Renal cortex interstitium (tissue), 15 donors: ENCODE measurements at places on chromosomes 16 and 17.

- DNase-seq, result no peak
These were observed 10.2 kb downstream of the KATNB1 start for GRCh38 chr16:57745768-57746167.

DNA sequence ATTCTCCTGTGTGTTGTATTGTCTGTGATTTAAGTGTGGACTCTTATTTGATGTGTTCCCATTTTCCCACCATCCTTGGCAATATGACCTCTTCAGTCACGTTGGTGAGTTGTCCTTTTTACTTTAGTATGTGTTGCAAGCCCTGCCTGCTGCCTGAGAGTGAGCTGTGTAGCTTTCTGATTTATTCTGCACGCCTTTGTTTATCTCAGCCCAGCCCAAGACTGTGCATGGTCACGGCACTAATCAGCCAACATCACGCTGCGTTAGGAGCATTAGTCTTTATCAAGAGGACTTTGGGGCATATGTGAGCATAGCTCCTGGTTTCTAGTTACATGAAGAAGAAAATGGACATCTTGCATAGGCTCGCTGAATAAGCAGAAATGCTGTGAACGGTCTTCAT is 6.0 kb downstream of the TOM1L1 start:
- no peak for DNase-seq

DNA sequence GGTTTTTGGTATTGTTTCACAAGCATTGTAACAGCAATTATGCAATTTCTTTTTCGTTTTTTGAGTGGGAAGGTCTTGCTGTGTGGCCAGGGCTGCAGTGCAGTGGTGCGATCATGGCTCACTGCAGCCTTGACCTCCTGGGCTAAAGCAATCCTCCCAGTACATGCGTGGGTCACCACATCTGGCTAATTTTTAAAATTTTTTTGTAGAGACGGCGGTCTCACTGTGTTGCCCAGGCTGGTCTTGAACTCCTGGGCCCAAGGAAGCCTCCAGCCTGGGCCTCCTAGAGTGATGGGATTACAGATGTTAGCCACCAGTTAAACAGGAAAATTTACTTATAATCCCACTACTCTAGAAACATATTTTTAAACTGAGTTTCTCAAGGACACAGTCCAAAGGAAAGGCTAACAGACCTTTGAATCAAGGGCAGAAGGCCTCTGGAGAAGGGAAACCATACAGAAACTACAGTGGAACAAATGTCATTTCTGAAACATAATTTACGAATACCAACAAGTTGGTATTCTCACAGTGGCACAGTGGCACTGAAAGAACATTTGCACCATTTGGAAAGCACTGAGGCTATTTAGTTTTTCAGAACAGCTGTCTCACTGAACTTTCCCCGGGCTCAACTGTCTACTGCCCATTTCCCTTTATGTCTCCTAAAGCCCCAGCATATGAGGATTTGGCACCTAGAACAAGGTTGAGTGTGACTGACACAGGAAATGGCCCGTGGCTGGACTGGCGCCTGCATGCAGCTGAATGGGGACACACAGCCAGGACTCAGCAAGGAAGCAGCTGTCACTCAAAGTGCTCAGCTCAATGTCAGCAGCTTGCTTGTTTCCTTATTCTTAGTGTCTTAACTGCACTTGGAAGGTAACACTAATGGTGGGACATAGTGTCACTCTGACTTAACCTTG is 2.8 kb upstream of the PRKAR1A start:
- DNase-seq, result no peak

GRCh38 chr17:33145941-33146340 is 147.2 kb downstream of the ASIC2 start:
- no peak for DNase-seq

DNA sequence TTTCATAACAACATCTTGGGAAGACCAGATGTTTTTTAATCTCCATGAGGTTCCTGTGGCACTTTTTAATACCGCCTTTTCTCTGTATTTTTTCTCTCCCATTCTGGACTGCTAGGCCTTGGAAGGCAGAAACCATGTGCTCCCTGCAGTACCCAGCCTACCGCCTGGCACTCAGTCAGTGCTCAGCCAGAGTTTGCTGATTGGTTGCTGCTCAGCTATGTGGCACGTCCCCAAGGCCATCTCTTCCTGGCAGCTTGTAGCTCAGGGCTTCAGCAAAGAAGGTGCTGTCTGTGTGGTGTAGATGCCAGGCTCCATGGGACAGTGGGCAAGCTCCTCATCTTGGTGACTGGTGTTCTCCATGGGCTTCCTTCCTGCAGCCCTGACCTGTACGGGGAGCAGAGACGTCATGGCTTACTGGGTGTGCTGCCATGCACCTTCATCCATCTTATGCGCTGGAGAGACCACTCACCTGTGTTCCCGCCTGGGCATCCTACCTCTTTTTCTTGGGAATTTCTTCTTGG is 86.7 kb downstream of the CLEC16A start:
- DNase-seq, result no peak

DNA sequence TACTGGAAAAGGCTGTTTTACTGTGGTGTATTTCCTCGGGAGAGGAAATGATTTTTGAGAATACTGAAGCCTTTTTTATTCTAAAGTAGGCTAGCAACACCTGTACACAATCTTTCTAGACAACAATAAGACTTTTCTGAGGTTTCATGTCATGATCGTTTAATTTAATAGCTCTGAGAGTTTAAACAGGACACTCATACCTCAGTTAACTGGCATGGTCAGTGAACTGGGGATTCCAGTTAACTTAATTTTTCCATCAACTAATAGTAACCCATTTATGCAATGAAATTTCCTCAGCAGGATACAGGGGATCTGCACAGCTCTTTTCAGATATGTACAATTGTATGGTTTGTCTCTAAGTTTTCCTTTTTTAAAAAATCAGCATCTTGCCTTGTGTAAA is 262.6 kb downstream of the NTN1 start:
- DNase-seq, result no peak

DNA sequence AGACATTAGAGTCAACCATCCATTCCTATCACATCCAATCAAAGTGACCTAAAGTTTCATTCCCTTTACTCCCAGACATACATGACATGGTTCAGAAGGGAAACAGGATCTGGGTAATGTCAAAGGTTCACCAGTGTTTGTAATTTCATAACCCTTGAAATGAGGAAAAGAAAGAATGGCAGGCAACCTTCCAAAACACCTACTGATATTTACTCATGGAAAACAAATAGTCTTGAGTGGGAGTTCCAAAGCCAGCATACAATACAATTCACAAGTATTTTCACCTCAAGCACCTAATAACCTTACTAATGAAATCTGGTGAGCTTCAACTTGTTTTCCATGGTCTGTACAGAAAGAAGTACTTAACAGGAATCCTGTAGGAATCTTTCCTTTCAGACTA is 72.5 kb upstream of the AXIN2 start:
- DNase-seq, result no peak
